ENCODE measurements at places on chromosomes 7 and 10.

DNA sequence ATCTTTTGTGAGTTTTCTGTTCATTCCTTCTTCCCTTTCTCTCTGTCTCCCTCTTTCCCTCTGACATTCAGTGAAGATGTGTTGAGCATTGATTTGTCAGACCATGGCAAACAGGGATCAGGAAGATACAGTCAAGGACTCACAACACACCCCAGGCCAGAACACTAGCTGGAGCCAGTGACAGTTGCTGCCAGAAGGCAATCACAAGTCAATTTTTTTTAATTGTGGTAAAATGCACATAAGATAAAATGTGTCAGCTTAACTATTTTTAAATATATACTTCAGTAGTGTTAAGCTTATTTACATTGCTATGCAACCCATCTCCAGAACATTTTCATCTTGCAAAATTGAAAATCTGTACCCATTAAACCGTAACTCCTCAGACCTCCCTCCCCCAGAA is 62.6 kb downstream of the TEX36 start:
- DNase-seq: no peak

DNA sequence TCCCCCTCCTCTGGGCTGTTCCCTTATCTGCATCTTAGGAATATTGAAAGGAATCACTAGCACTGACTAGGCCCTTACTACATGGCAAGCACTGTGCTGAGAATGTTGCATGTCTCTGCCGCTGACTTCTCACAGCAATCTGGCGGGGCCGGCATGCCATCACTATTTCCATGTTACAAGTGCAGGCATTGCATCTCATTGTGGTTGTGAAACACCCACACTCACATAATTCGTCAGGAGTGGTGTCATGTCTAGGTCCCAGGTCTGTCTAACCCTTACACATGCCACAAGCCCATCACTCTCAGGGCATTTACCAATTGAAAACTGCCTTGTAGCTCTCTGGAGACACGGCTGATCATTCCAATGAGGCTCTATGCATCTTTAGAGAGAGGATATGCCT is 8.5 kb upstream of the IL2RA start:
- DNase-seq: no peak

DNA sequence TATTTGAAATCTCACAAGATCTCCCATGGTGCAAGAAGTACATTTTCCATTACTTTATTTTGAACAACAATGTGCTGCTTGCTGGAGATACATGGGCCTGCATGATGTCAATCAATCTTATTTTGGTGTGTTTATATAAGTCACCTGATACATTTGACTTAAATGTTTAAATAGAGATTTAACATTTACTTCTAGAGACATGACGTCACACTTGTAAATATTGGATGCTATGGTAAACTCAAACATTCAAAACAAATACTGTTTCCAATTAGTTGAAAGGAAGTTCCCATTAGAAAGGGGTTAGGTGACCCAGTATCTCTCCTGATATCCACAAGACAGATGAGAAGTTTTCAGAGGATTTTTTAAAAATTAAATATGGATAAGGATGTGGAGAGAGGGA is 214.5 kb downstream of the NSUN6 start:
- DNase-seq: no peak

DNA sequence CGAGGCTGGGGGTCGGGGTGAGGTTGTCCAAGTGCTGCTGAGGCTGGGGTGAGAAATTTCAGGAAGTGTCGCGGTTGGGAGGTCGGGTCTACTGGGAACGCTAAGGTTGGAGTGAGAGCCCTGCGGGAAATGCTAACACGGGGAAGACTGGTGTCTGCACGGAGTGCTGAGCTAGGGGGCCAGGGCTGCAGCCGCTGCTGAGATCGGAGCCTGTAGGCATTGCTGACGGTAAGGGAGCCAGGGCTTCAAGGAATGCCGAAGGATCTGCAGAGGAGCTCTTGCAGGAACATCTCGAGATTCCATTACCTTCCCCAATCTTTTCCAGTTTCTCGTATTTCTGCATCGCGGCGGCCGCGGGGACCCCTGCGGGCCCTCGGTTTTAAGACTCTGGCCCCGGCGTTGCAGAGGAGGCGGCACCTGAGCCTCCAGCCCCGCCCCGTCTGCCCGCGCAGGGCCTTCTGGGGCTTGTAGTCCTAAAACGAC is at the start of gene CDK5:
TSS of gene CDK5 (minus strand) at position 392 of the 483 bp plus-strand sequence. CDS start at position 343, 49 bp downstream.
- peak; percentile 62 for DNase-seq

DNA sequence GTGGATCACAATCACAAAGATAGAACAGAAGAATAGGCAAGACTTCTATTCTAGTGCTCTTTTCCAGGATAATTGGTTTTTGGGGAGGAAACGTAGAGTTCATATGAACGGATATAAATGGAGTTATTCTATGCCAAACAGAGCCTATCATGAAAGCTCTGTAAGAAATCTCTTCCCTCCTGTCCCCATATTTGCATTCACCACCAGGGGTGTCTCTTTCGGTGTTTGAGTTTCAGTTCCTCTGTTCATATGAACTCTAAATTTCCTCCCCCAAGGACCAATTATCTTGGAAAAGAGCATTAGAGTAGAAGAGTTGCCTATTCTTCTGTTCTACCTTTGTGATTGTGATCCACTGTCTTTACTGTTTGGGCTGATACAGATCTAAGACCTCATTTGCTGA is 48.3 kb upstream of the CDC14C start:
- no peak for DNase-seq

GRCh38 chr7:25967278-25968204 is 184.5 kb upstream of the NFE2L3 start:
- no peak for DNase-seq

GRCh38 chr7:112692333-112692732 is 97.9 kb downstream of the TMEM168 start:
- DNase-seq: no peak

DNA sequence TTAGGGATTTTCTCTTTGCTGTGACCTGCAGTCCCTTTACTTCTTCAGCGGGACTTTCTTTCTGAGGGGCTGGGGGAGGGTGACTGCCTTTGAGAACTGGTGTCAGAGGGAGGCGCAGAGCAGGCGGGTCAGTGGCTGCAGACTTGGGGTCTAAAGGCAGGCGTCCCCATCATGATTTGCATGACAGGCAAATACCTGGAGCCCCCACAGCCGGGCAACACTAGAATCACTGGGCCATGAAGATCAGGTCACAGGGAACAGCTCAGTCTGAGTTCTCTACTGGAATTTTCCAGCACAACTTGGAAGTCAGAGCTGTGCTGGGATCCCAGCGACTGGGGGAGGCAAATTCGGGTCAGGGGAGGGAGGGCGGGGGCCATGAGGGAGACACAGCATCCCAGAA is 29.2 kb upstream of the PITRM1 start:
- DNase-seq: no peak

- no peak for DNase-seq
These were observed 18.5 kb downstream of the ABRAXAS2 start for GRCh38 chr10:124820121-124820520.

- no peak for DNase-seq
These were observed 155.7 kb upstream of the RHEB start for GRCh38 chr7:151675196-151675920.

DNA sequence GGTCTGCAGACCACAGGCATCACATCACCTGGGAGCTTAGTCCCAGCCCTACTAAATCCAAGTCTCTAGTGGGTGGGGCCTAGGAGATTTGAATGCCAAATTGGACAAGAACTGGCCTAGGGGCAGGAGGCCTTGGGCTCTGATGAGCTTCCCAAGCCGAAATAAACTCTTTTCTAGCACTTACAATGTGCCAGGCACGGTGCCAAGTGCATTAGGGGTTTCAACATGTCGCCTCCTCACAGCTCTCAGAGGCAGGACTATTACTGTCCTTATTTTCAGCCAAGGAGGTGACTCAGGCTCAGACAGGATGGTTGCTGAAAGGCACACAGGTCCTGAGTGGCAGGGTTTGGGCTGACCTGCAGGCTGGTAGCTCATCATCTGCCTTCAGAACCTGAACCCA is 9.2 kb upstream of the CPA1 start:
- DNase-seq: no peak

DNA sequence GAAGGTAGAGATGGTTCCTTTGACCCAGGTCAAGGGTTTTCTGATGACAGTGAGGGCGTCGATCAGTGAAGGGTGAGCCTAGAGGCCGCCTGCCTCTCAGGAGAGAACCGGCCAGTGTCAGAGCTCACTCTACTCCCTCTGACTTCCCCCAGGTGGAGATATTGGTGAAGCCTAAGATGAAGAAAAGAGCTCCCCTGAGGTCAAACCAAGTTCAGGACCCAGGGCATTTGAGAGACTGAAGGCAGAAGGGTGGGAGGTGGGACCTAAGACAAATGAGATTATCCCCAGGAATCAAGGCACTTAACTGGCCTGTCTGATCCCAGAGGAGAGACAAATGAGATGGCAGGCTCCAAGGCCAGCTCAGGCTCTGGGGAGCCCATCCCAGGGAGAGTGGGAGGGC is 104.7 kb downstream of the CDH23 start:
- DNase-seq: no peak

- no peak for DNase-seq
These were observed 2.0 kb upstream of the PARD3 start for GRCh38 chr10:34817054-34817453.

DNA sequence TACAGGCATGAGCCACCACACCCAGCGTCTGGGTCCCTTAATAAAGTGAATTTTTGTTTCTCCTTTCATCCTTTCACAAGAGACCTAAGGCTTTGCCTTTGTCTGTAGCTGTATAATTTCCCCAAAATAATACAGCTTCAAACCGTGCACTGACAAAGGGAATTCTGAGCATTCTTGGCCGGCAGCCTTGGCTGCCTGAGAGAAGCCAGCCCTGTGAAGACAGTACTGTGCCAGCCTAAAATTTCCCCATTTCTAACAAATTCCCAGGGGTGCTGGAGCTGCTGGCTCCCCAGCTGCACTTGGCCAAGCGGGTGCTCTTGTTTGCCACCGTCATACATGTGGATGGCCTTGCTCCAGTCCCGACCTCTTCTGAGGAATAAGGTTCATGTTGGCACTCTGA is 106.2 kb downstream of the ZMYND11 start:
- no peak for DNase-seq

GRCh38 chr7:133230591-133231194 is 22.2 kb upstream of the EXOC4 start:
- peak; percentile 39 for DNase-seq

GRCh38 chr7:142445019-142445686 is 187.3 kb upstream of the PRSS58 start:
- DNase-seq: no peak

- peak; percentile 83 for DNase-seq
These were observed 131.4 kb downstream of the PRPF18 start for GRCh38 chr10:13717936-13718772.

DNA sequence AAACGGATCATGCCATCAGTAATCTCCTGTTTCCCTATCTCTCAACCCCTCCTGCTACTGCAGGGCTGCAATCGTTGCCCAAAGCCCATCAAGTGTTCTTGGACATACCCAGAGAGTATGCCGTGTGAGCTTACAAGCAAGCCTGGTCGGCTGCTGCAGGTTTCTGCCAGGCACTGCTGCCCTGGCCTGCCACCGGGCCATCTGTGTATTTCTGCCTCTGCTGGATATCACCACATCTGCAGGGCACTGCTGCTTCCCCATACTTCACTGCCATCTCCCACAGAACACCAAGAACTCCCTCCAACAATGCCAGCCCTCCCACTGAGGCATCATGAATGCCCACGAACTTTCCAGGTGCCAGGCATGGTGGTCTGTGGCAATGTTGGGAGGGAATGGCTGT is 138.2 kb upstream of the SORCS3 start:
- no peak for DNase-seq

- DNase-seq: no peak
These were observed 705.5 kb downstream of the AUTS2 start for GRCh38 chr7:70303780-70304179.

DNA sequence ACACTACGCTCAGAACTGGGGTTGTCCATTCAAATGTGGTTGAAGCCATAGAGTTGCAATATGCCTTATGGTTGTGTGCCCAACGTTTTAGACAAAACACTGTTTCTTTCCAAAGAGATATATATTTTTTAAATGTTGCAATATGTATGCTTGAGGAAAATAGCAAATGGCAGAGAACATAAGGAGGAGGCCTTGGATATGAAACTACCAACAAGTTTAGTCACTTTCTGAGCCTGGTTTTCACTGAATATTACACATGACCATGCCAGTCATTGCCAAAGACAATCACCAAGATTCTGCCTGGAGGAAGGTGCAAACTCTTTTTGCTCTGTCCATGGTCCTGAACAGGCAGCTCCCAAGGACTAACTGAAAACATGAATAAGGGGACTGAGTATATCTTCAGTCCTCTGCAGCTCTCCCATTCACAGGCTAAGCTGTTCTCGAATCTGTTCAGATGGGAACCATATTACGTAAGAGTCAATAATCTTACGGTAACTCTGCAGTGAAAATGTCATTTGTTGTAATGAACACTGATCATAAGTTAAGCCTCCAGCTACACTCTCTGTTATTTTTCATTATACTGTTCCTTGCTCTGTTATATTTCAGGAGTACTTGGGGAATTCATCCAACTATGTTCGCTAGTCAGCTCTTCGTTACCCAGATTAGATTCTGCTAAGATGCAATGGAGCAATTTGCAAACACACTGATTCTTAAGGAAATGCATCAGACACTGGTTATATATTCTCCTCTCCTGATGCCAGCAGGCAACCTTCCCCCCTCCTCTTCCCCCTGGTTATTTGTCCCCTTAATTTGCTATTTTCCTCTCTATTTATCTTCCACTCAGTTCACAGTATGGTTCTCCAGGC is 90.7 kb upstream of the C1QL3 start:
- DNase-seq: peak; percentile 35

GRCh38 chr7:111014079-111014478 is 76.8 kb upstream of the LRRN3 start:
- DNase-seq: no peak

DNA sequence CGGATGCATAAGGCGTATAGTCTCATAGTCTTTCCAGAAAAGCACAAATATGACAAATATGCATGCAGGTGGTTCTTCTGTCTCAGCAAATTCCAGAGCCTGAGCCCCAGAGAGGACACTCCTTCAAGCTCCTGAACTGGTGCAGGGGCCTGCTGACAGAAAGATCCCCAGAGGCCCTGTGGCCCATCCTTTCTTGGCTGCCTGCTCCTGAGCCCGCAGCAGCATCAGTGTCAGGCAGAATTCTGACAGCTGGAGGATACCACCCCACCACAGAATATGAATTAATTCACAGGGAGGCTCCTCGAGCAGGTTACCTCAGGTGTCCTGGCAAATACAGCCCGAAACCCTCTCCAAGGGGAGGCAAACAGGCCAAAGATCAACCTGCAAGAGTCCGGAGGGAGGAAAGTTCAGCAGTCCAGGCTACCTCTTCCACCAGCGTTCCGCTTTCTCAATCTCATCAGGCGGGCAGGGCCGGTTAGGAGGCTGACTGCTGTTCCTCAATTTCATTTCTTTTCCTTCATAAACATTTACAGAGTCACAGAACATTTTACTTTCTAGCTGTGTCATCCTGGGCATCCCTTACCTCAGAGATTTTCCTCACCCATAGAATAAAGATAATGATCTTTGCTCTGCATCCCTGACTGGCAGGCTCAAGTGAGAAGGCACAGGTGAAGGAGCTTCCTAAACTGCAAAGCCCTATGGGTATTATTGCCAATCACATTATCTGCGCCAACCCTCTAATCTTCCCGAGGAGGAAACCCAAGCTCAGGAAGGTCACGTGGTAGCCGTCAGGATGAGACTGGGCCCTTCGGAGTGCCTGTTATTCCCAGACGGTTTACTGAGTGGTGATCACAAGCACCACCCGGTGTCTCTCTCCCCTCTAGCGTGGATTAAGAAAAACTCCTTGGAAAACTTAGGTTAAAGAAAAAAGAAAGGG is 1.4 kb downstream of the DNAJB12 start:
- no peak for DNase-seq

GRCh38 chr7:51226916-51227535 is 89.6 kb downstream of the COBL start:
- no peak for DNase-seq
